ENCODE measurements at places on chromosomes 2 and 18.

- no peak for DNase-seq
Measured at GRCh38 chr2:20122864-20123263, 71.4 kb upstream of the LAPTM4A start.

- DNase-seq: no peak
Measured at GRCh38 chr18:48818329-48819254, 132.2 kb downstream of the SMAD7 start.

DNA sequence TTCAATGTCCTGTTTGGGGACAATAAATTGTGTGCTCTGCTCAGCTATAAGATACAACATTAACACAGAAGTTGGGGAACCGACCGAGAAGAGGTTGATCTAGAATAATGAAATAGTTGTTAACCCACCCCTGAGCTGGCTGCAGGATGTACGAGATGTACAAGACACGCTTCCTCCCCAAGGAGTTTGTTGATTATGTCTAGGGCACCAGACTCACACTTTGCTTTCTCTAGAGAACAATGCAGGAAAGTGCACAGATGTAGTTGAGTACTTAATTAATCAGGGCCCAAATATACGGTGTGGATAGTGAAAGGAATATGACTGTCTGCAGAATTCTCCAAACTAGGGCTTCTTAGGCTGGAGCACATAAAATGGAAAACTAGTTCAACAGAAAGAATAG lies 415.2 kb upstream of the TNP1 start:
- DNase-seq: no peak

DNA sequence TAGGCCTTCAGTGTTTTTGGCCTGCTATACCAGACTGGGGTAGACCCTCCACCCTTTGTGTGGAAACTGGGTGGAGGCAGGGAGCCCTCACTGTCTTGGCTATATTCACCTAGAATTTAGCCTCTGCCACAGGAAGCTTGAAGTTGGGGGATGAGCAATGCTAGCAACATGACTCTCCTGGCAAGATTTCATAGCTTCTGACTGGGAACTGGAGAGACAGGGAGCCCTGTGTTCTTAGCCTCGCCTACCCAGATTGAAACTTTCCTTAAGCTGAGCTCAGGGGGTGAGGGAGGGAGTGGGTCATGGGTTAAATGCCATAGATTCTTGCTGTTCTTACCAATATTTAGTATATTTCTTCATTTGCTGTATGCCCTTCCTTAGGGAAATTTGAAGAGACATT lies 46.8 kb upstream of the FAM98A start:
- DNase-seq: no peak

DNA sequence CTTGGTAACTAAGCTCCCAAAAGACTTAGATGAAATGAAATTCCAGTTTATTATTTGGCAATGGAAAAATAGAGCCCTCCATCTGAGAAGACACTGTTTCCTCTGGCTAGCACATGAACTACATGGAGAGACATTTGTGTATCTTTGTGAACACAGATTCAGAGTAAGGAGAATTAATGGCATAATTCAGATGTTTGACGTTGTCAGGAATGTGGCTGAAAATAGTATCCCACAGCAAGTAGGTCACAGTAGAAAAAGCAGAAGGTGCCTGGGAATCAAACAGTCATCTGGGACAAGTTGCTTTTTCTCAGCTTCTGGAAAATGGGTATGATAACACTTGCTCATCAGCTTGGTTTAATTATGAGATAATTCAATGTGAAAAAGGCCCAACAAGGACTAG lies 288.6 kb downstream of the PTPRM start:
- no peak for DNase-seq

GRCh38 chr18:45324101-45324494 lies 291.2 kb upstream of the SLC14A2 start:
- no peak for DNase-seq

DNA sequence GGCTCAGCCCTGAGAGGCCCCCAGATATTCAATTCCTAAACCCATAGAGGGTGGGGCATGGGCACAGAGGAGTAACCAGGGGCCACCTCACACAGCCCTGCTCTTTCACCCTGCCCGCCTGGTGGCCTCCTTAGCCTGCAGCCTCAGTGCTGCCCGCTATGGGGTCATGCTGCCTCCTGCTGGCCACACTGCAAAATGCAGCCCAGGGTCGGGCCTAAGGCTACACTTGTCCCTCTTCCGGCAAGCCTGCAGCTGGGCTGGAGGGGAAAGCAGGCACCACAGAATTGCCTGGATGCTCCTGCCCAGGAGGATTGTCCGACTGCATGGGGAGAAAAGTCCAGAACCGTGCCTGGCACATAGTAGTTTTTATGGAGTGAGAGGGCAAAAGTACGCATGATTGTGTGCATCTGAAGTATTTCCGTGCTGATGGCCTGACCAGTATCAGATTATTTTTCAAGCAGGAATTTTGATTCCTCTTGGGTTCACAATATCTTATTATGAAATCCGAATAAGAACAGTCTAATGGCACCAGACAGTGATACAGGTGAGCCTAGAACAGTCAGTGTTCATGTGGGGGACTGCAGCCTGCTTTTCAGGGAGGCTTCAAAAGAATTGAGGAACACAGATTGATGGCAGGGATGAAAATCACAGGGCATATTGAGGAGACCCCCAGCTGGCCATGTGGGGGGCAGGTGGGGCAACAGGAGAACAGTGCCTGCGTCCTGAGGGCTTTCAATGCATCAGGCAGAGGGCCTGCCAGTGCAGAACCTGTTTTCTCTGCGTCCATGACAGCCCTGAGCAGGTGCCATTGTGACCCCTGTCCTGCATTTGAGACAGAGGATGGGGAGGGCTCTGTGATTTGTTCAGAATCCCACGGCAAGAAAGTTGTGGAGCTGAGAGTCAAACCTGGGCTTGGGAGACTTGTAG lies 51.2 kb upstream of the ALPP start:
- peak; percentile 54 for DNase-seq

DNA sequence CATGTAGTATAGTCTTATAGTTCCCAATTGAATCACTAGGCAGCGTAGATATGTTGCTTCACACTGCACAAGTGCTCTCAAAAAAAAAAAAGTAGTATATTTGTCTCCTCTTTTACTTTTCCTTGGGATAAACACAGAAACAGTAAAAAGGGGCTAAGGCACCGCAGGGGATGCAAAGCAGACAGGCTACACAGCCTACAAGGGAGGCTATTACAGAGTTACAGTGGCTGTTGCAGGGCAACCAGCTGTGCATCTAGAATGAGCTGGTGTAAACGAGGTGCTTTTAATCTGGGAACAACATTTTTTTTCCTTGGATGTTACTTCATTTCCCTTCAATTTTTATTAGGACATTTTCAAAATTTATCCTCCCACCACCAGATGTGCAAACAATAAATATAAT lies 1934.7 kb upstream of the CELF4 start:
- no peak for DNase-seq

DNA sequence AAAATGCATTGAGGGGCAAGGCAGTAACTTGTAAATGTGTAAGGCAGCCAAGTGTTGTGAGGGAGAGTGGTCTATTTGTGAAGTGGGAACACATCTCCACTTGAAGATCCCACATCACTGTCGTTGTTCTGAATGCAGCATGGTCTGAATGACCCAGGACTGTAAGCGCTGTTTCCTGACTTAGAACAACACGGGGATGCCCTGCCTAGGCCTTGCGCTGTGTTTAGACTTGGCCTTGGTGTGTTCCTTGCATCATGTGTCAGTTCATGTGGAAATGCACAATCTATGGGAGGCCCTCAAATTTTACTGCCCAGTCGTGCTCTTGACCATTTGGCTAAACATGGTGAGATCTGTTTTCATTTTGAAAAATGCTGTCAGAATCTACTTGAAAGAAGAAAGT lies 205.1 kb downstream of the SOX11 start:
- no peak for DNase-seq

- DNase-seq: no peak
Measured at GRCh38 chr18:78999939-79000338, 20.3 kb downstream of the SALL3 start.

GRCh38 chr2:103003750-103004260 lies 242.0 kb downstream of the TMEM182 start:
- no peak for DNase-seq

GRCh38 chr2:239445771-239446524 lies 45.1 kb upstream of the HDAC4 start:
- DNase-seq: no peak

- DNase-seq: no peak
Measured at GRCh38 chr2:97645112-97645694, 659 bp upstream of the COX5B start.

GRCh38 chr2:25273985-25274535 lies 67.7 kb downstream of the DNMT3A start:
- DNase-seq: no peak

DNA sequence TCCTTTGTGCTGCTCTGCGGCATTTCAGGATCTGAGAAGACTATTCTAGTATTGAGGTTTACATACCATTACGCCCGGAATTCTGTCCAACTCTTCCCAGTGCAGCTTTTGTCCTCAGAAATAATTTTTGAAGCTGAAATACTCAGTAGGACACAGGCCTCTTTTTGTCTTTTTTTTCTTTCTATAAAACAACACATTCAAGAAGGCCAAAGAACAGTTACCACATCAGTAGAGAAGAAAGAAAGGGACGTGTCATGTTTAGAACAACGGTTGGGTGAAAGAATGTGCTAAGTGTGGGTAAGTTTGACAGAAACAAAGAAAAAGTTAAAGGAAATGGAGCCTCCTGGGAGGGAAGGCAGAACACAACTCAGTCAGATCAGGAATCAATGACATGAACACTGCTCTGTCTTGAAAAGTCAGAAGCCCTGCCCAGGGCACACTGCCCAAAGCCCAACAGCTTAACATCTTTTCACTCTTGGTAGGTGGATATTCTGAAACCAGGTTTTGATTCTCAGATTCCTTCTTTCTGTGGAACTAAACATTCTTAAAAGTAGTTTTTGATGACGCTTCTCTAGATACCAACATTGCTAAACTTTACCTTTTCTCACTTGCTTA lies 198.6 kb upstream of the CWC22 start:
- DNase-seq: peak; percentile 53

DNA sequence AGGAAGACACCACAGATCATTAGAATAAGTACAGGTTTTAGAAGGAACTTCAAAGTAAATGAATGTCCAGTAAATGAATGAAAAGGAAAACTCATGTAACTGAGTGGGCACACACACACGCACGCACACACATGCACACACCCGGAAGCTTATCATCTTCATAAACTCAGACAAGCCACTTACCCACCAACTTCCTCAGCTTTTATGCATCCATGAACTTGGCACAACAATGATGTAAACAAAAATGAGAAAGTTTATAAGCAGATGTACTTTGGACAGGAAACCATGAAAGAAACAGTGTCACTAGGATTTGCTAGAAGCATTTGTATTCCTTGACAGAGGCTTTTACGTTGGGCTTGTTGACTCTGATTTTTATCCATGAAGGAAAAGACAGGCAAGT lies 23.2 kb downstream of the RNF152 start:
- DNase-seq: no peak

DNA sequence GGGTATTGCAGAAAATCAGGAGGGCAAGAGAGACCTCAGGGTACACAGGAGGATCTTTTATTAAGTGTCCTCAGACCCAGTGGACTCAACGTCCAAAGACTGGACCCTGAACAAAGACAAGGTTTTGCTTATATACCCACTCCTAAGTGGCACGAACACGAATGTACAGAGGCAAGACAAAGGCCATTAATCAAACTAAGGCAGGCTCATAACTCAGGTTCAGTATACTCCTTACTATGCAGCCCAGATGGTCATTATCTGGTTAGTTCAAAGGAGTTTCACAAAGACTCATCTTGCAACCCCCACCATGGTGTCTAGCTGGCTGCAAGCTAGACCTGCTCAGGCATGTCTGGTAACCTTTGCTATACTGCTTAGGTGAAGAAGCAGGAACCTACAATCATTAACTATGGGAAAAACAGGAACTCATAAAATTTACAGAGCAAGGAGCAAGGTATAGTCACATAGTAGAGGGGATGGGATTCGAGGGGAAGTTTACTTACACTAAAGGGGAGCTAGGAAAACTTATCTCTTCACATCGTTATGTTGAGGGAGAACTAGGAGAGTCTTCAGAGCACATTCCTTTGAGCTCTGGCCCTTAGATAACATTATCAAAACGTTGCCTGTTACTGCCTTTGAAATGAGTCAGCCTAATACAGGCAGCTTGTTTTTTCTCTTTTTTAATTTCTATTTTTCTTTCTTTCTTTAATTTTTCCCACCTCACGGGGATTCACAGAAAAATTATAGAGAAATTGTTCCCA lies 33.9 kb downstream of the SLC4A3 start:
- no peak for DNase-seq

GRCh38 chr18:30639361-30639760 lies 403.2 kb downstream of the DSC3 start:
- no peak for DNase-seq

DNA sequence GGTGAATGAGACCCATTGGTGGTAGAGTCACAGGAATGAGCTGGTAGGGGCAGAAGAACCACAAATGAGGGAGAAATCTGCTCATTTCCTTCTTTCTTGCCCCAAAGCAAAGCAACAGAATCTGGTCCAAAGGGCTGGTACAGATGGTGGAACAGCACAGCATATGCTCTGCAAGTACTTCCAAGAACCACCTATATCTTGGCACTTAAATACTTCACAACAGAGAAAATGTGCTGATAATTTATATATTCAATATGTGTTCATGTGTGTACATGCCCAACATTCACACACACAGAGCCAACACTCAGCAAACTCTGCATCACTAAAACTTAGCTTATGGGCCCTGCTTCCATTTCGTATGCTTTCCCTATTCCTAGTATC lies 884.4 kb upstream of the KLHL29 start:
- DNase-seq: no peak

- no peak for DNase-seq
Measured at GRCh38 chr2:620471-621302, 56.5 kb downstream of the TMEM18 start.

DNA sequence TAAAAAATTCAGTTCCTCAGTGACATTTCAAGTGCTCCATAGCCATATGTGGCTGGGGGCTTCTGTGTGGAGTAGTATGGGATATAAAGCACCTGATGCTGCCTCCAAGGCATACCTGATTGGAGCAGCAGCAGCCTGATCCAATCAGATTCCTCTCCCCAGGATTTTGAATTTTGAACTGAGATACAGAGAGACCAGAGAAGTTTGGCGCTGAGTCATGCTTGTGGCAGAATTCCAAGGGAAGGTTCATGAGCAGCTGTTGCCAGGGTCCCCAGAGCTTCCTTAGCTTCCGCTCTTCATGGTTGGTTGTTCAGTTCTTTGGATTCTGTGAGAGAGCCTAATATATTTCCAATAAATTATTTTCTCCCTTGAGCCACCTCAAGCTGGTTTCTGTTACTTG lies 29.0 kb upstream of the CFAP36 start:
- DNase-seq: no peak
